Stimulated activated CD4-positive, alpha-beta T cell treated with anti-CD3 and anti-CD28 coated beads, Interleukin-4, amount 100 ng/mL, for 4 hours (primary cell): ENCODE measurements at places on chromosomes 6 and 20.

DNA sequence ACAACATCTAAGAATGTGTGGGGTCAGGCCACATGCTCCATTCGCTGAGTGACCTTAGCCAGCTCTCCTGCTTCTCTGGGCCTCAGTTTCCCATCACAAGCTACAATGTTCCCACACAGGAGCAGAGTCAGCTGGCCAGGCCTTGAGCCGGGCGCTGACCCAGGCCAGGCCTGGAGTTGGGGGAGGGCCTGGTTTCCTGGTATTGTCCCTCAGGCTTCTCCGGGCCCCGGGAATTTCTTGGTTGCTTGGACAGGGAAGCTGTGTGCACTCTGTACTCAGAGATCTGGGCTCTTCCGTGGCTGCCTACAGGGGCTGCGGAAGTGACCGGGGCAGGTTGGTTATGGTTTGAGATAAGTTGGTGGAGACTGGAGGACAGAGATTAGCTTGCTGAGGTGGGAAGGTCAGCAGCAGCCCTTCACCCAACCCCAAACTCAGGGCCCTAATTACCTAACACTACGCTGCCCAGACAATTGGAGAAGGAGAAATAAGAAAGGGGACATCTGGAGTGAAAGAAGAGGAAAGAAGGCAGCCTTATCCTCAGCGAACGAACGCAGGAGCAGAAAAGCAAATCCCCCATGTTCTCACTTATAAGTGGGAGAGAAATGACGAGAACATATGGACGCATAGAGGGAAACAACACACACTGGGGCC, 6.2 kb downstream of the TGM2 start:
- no peak for DNase-seq

GRCh38 chr20:45344168-45344860, 3.9 kb downstream of the SDC4 start:
- DNase-seq = no peak

DNA sequence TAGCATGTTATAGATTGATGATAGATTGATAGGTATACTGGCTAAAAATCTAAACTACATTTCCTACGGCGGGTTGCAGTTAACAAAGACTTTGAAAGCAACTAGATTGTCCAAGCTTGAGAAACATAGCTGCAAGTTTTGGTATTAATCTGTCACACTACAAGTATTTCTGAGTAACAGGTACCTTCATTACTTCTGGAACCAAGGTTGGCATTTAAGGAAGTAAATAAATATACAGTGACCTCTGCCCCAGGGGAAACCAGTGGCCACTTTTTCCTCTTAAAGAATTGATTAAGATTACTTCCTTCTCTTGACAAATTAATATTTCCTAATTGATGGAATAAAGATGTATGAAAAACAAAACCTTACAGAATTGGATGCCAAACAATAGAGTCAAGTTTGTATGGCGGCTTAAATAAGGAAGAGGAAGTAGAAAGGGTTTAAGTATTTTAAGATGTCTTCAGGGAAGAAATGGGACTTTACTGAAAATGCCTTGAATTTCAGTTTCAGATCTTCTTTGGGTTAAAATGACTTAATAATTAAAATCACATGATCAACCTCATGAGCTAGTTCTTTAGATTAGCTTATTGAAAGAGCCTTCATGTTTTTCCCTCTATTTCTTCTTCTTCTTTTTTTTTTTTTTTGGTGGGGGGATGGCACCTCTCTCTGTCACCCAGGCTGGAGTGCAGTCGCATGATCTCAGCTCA, 132.8 kb downstream of the DOK5 start:
- DNase-seq = no peak

GRCh38 chr20:35912881-35913280, 41.4 kb downstream of the SCAND1 start:
- no peak for DNase-seq

GRCh38 chr6:26388014-26388413, 5.1 kb downstream of the BTN2A2 start:
- DNase-seq = no peak

DNA sequence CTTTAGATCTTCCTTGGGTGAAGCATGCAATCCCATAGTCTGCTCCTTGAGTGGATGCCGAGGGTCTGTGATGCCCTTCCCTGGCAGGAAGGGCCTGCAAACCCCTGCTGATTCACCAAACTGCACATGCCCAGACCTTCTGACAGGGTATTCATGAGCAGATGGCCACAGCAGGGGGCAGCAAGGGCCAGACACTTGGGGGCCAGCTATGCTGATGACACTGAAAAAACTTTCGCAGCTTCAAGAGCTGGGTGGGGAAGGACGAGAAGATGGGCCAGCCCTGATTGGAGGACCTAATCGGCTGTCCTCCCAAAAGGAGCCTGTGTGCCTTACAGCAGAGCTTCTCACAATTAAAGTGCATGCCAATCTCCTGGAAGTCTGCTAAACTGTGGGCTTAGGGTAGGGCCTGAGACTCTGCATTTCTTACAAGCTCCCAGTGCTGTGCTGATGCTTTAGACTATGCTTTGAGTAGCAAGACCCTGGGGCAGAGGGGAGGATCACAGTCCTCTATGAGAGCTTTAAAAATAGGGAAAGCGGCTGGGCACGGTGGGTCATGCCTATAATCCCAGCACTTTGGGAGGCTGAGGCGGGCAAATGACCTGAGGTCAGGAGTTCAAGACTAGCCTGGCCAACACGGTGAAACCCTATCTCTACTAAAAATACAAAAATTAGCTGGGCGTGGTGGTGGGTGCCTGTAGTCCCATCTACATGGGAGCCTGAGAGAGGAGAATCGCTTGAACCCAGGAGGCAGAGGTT, 15.2 kb upstream of the GDAP1L1 start:
- no peak for DNase-seq

GRCh38 chr6:143872201-143872600, 7.9 kb downstream of the ZC2HC1B start:
- DNase-seq = no peak
